ENCODE measurements at places on chromosomes 1 and 21. TPM values are rescaled to one million over a fixed set of nuclear protein-coding genes. Genes with fewer than 3 reads are reported as not detected.

UBAP2L gene
- 108 TPM for polyA plus RNA-seq

- no peak for DNase-seq
Observed at GRCh38 chr1:54582566-54583306, 34.7 kb downstream of the ACOT11 start.

- no peak for DNase-seq
Observed at GRCh38 chr1:58818075-58818474, 34.2 kb upstream of the JUN start.

RGS4 gene
- polyA plus RNA-seq: 1.2 TPM

GRCh38 chr21:26405735-26406361 lies 167.2 kb downstream of the CYYR1 start:
- no peak for DNase-seq

- no peak for DNase-seq
Observed at GRCh38 chr1:210251680-210252490, 19.3 kb downstream of the SERTAD4 start.

GJB4 gene
- polyA plus RNA-seq: not detected

DNA sequence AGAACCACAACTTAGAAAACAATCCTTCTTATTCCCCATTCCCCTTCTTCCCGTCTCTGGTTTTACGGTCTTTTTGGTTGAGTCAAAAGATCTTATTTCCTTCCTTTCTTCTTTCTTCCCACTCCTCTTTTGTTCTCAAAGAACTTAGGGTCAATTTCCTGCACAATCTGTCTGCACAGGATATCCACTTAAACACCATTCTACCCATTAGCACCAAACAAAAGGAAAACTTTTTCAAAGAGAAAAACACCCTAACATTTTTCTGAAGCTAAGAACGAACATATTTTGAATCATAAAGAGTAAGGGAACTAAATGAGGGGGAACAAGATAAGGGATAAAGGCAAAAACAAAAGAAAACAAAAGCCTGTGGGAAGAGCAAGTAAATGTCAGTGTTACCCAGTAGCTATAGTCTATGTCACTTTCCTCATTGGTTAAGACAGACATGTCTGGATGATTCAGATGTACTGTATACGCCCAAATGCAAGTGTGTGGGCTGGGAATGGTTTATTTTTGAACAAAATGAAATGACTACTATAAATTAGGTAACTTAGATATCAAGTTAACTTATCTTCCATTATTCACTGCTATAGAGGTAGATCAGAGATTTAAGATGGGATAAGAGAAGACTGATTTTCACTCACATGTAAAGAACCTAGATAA lies 59.9 kb downstream of the TOR3A start:
- DNase-seq: no peak

APCS gene
- not detected for polyA plus RNA-seq

DNA sequence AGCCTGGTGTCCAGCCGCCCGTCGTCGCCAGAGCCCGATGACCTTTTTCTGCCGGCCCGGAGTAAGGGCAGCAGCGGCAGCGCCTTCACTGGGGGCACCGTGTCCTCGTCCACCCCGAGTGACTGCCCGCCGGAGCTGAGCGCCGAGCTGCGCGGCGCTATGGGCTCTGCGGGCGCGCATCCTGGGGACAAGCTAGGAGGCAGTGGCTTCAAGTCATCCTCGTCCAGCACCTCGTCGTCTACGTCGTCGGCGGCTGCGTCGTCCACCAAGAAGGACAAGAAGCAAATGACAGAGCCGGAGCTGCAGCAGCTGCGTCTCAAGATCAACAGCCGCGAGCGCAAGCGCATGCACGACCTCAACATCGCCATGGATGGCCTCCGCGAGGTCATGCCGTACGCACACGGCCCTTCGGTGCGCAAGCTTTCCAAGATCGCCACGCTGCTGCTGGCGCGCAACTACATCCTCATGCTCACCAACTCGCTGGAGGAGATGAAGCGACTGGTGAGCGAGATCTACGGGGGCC lies 1.2 kb downstream of the OLIG2 start:
- no peak for DNase-seq

OLFML3 gene
- polyA plus RNA-seq: 149 TPM

- DNase-seq: no peak
Observed at GRCh38 chr1:97277891-97278654, 556.5 kb downstream of the PTBP2 start.

GRCh38 chr1:23803674-23804073 lies 3.1 kb upstream of the GALE start:
- DNase-seq: no peak

TMCO4 gene
- 2.1 TPM for polyA plus RNA-seq

- no peak for DNase-seq
Observed at GRCh38 chr1:174982971-174983689, 16.6 kb upstream of the CACYBP start.

DNA sequence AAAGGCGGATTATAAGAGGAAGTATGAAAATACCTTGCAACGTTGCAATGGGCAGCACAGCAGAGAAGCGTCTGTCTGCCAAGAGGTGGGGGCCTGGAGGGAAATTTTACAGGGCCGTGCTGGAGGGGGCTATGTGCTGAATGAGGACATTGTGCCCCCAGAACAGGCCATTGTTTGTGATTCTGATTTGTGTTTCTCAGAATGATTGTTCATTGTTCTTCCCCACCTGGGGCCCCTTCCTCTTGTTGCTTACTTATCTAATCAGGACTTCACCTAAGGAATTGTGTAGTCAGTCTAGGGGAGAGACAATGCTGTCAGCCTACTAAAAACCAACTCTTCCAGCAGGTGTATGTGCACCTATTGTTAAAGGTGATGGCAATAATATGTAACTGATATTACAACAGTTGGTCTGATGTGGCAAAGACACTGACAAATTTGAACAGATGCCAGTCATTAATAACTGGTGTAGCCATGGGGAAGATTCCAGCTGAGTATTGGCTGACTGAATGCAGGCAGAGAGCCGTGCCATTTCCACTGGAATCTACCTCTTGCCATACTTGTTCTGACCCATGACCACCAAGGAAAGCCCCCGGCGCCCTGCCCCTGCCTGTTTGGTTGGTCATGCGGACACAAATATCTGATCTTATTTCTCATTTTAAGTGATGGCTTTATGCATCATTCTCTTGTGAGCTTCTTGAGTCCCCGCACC lies 45.2 kb upstream of the PSEN2 start:
- DNase-seq: no peak

DNA sequence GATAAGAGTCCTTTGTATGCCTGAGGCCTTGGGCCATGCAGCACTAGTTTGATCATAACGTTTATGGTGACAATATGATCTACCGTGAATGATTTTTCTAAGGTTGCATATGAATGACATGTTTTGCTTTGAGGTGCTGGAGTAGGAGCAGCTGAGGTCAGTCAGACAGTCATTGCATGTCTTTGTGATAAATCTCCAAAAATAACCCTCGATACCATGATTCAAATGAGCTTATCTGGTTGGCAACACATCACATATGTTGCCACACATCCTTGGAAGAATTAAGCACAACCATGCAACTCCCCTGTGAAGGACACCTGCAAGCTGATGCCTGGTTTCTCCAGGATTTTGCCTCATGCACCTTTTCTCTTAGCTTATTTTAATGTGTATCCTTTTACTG lies 394.5 kb downstream of the LTN1 start:
- no peak for DNase-seq

- no peak for DNase-seq
Observed at GRCh38 chr1:46465981-46466476, 23.6 kb upstream of the DMBX1 start.

EFNA4 gene
- polyA plus RNA-seq: 6.0 TPM

PLXNA2 gene
- polyA plus RNA-seq: 43.8 TPM

SERPINC1 gene
- 0.12 TPM for polyA plus RNA-seq

L1TD1 gene
- polyA plus RNA-seq: 0.52 TPM
